Right atrium auricular region (tissue), 2 donors: ENCODE measurements at places on chromosomes 3 and 15. TPM values are rescaled to one million over a fixed set of nuclear protein-coding genes. Genes with fewer than 3 reads are reported as not detected.
A peak's percentile ranks its signal among the peaks of the same experiment; 100 is the strongest.

DNA sequence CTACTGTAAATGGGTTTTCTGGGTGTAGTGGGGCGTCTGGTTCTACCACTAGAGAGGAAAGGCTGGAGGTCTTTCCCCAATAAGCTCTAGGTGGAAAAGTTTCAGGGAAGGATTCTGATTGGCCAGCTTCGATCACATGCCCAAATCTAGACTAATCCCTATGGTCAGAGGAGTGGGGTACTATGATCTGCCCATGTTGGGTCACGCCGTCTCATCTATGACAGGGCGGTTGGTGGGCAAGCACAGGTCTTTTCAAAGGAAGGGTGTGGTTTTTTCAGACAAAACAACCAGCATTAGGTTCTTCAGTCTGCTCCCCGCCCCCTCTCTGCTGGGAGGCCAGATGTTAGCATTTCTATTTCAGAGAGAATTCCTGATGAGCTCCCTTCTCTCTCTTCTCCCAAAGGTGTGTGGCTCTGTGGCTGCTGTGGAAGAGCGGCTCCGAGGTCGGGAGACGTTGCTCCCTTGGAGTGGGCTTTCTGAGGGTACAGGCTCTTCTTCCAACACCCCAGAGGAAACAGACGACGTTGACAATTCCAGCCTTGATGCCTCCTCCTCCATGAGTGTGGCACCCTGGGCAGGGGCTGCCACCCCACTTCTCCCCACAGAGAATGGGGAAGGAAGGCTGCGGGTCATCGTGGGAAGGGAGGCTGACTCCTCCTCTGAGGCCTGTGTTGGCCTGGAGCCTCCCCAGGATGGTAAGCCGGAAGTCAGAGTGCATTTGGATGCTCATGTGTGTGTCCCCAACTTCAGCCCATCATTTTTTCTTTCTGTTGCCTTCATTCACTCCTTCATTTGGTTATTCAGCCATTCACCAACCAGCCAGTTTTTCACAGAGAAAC lies 9.7 kb upstream of the TATDN2 start:
- no peaks in the 10 kb centered on the region for H3K36me3 ChIP-seq
- H3K27me3 ChIP-seq, result no peaks in the 10 kb centered on the region

DNA sequence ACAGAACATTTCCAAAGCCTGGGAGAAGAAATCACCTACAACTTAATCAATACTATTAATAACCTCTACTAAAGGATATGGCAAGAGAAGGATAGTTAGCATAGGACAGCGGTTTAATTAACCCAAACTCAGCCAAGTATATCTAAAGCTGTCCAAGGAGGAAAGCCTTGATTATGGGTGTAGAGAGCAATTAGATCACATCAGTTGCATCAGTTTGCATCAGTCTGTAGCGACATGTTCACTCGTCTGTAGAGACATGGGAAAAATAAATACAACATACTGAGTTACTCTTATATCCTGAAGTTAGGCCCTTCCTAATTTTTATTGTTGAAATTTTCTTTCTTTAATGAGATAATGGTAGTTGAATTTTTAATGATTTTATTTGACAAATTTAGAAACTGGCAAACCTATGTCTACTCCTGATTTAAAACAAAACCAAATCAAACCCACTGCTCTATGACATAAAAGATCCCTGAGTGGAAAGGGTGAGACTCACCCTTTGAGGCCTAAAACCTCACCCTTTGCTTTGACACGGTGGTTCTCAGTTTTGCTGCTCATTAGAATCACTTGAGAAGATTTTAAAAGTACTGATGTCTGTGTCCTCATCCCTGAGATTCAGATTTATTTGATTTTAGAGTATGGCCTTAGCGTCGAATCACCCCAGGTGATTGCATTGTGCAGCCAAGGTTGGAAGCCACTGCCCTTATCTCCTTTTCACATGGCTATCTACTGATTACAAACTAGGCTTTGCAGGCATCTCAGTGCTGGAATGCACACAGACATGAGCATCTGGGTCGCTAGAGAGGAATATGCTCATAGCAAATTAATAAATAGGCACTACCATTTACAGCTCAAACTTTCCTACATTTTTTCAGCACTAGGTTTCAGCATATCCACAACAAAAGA lies 2.8 kb upstream of the CLRN1 start:
- no peaks in the 10 kb centered on the region for H3K36me3 ChIP-seq
- no peak overlapping the region for H3K27ac ChIP-seq
- no peaks in the 10 kb centered on the region for H3K27me3 ChIP-seq
- no peak for DNase-seq
- H3K4me1 ChIP-seq, result no peaks in the 10 kb centered on the region

- H3K27ac ChIP-seq, result peak overlapping the region; percentile 18
- peaks cover 54% of the 10 kb centered on the region for H3K4me1 ChIP-seq
- no peaks in the 10 kb centered on the region for H3K36me3 ChIP-seq
- DNase-seq, result no peak
- no peak overlapping the region for H3K4me3 ChIP-seq
These were observed 54.5 kb downstream of the PSMD6 start for GRCh38 chr3:63968612-63969350.

- no peaks in the 10 kb centered on the region for H3K4me1 ChIP-seq
- no peak for DNase-seq
- H3K4me3 ChIP-seq, result no peak overlapping the region
- H3K27ac ChIP-seq, result no peak overlapping the region
- no peaks in the 10 kb centered on the region for H3K27me3 ChIP-seq
- H3K36me3 ChIP-seq, result no peaks in the 10 kb centered on the region
These were observed 103.8 kb upstream of the ADPGK start for GRCh38 chr15:72887376-72887775.

- H3K4me1 ChIP-seq, result no peaks in the 10 kb centered on the region
- H3K4me3 ChIP-seq, result no peak overlapping the region
- no peak for DNase-seq
- H3K27me3 ChIP-seq, result no peaks in the 10 kb centered on the region
- no peaks in the 10 kb centered on the region for H3K36me3 ChIP-seq
These were observed 1.4 kb upstream of the TMC3 start for GRCh38 chr15:81375461-81375860.

GRCh38 chr15:28110481-28110881 lies 11.4 kb upstream of the OCA2 start:
- H3K27ac ChIP-seq, result no peak overlapping the region
- no peak for DNase-seq
- H3K27me3 ChIP-seq, result no peaks in the 10 kb centered on the region
- peaks cover 43% of the 10 kb centered on the region for H3K36me3 ChIP-seq

- H3K36me3 ChIP-seq, result no peaks in the 10 kb centered on the region
- H3K4me1 ChIP-seq, result no peaks in the 10 kb centered on the region
- DNase-seq, result no peak
- no peak overlapping the region for H3K4me3 ChIP-seq
These were observed 334.3 kb downstream of the UNC13C start for GRCh38 chr15:54312528-54312927.

DNA sequence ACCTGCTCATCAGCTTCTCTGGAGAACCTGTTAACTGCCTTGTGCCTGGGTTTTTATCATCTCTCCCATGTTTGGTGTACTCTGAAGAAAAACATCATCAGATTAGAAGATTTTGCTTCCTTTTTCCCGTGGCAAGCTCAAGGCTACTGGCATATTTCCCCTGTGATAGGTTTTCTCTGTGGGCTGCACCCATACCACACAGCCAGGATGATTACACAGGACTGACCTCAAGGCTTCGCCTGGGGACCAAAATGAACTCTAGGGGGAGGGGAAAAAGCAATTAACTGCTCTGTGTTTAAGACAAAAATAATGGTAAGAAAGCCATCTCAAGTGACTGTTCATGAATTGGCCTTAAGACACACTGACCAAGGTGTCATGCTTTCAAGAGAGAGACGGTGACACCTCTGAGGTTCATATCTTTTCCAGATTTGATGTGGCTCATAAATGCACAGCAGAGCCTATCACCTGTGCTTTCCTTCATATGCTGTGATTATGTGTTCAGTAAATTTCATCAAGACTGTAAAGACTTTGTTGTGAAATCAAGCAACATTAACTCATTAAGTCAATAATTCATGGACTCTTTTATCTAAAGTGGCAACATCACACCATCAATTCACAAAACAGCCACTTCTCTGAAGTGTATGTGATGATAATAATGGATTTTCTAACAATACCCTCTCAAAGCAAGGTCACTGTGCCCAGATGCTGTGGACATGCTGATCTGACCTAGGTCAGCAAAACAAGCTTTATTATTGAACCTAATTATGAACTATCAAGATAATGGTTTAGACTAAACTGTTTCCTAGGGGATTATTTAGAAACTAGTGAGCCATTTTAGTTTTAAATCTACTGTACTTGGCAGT lies 427.9 kb downstream of the WDR72 start:
- no peaks in the 10 kb centered on the region for H3K27me3 ChIP-seq
- no peak for DNase-seq
- no peaks in the 10 kb centered on the region for H3K36me3 ChIP-seq
- H3K27ac ChIP-seq, result no peak overlapping the region

DNA sequence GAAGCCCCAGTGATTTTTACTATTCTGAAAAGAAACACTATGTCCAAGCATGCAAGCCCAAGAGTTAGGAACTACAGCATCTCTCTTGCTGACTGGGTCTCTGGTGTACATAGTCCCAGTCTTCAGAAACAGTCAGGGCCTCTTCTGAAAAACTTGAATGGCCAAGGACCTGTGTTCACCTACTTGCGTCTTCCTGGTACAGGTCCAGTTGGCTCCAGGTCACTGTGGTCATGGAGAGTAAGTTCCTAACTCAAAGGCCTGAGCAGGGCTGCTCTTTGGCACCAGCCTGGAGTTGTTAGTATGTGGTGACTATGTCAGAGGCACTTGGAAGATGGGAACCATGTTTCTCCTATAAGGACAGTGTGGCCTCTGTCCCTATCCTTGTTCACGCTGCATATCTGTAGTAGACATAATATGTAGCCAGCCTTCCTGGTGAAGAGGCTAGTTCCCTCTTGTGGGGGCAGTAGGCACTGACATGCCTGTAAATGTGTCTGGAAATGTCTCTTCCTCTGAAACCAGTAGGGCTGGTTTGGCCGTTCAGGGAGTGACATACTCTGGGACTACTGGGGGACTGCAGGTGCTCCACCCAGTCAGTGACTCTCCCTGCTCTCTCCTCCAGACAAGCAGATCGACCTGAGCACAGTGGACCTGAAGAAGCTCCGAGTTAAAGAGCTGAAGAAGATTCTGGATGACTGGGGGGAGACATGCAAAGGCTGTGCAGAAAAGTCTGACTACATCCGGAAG lies 2.6 kb upstream of the RBM15B start:
- no peak overlapping the region for H3K4me3 ChIP-seq
- H3K27me3 ChIP-seq, result no peaks in the 10 kb centered on the region
- no peak for DNase-seq
- peaks cover 28% of the 10 kb centered on the region for H3K36me3 ChIP-seq

DNA sequence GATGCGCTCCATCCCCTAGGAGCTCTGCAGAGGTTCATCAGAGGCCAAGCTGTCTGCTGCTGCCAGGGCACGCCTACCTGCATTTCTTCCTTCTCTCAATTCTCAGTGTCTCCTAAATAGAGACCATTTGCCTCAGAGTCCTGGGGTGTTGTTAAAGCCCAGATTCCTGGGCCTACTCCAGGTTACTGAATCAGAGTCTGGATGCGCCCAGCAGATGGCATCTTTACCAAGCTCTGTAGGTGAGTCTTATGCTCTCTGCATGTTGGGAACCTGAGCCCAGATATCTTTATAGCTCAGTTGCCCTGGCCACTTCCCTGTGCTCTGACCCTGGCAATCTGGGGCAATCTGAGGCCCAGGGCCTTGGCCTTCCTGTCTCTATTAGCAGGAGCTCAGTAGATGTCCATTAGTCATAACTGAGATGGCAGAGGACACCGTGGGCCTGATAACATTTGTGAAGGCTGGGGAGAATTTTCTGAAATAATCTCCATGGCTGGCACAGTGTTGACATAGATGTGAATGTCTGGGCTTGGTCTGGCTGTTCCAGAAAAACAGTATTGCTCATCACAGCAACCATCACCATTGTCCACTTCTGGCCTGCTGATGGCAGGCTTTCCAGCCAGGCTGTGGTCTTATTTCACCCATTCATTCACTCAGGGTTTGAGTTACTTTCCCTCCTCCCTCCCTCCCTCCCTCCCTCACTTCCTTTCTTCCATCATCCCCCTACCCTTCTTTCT lies 13.3 kb upstream of the RBP1 start:
- no peaks in the 10 kb centered on the region for H3K4me1 ChIP-seq
- no peaks in the 10 kb centered on the region for H3K36me3 ChIP-seq
- DNase-seq, result no peak
- H3K27me3 ChIP-seq, result no peaks in the 10 kb centered on the region

GRCh38 chr3:116331380-116331779 lies 113.9 kb downstream of the LSAMP start:
- no peak overlapping the region for H3K27ac ChIP-seq
- no peaks in the 10 kb centered on the region for H3K4me1 ChIP-seq
- DNase-seq, result no peak
- H3K4me3 ChIP-seq, result no peak overlapping the region
- no peaks in the 10 kb centered on the region for H3K27me3 ChIP-seq

- no peak overlapping the region for H3K27ac ChIP-seq
- no peaks in the 10 kb centered on the region for H3K4me1 ChIP-seq
- DNase-seq, result no peak
- H3K27me3 ChIP-seq, result no peaks in the 10 kb centered on the region
- H3K4me3 ChIP-seq, result no peak overlapping the region
These were observed 17.7 kb downstream of the FOXB1 start for GRCh38 chr15:60021589-60022378.

- no peaks in the 10 kb centered on the region for H3K4me1 ChIP-seq
- H3K4me3 ChIP-seq, result no peak overlapping the region
- H3K36me3 ChIP-seq, result no peaks in the 10 kb centered on the region
- H3K27me3 ChIP-seq, result no peaks in the 10 kb centered on the region
- no peak for DNase-seq
These were observed 64.9 kb upstream of the RBMS3 start for GRCh38 chr3:29215948-29216347.

The UBXN7 gene
- total RNA-seq, result 10.5 TPM

The UNC13C gene
- total RNA-seq, result 0.31 TPM

The ROBO2 gene
- total RNA-seq, result not detected

The CLSTN2 gene
- 13.6 TPM for total RNA-seq

The CPNE4 gene
- total RNA-seq, result 28.0 TPM

The WDR93 gene
- total RNA-seq, result not detected

The ATP13A5 gene
- total RNA-seq, result not detected

The COL6A5 gene
- not detected for total RNA-seq
